KG1 (cell line): ENCODE measurements at places on chromosomes 11 and 22.
A peak's percentile ranks its signal among the peaks of the same experiment; 100 is the strongest.

DNA sequence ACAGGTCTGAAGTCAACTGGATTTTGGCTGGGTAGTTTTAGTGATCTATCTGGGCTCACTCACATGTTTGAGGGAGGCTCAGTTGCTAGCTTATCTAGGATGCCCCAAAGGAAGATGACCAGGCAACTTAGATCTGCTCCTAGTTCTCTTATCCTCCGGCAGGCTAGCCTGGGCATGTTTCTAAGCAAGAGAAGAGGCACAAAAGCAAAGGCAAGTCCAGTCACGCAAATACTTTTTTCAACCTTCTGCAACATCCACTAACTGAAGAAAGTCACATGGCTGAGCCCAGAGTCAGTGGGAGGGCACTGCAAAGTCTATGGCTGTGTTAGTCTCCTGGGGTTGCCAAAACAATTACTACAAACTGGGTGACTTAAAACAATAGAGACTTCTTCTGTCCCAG is 32.9 kb upstream of the FSHB start:
- DNase-seq: no peak

DNA sequence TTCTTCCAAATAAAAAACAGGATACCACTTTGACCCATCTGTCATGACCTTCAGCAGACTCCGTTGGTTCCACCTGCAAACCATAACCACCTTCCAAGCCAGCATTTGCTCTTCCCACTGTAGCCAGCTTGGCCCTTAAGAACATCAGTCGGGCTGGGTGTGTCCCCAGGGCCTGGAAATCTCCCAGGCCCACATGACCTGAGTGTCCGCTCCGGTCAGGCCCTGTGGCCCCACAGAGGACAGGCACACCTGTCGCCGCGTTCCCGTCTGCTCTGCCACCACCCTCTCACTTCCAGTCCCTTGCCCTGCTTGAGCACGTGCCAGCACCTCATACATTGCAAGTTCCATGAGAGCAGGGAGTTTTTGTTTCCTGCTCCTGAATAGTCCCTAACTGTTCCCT is 65.7 kb upstream of the PITPNB start:
- no peak for DNase-seq

- no peak for DNase-seq
Measured at GRCh38 chr22:25645964-25646363, 81.5 kb downstream of the GRK3 start.

DNA sequence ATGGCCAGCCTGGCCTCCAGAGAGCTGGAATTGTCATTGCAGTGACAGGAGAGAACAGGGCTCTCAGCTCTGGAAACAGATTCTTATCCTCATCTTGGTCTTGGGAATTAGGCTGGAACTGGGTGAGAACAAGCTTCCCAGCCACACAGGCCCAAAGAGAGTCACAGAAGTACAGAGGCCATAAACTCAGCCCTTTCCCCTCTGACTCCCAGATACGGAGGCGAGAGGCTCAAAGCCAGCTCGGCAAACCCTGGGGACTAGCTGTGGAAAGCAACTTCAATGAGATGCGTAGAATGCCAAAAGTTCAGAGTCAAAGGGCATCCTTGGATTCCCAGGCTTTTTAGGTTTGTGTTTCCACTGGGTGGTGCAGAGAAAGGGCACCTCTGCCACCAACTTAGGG is 14.3 kb upstream of the ABCC8 start:
- no peak for DNase-seq

- DNase-seq: no peak
Measured at GRCh38 chr22:19125011-19125410, 2.8 kb upstream of the DGCR2 start.

DNA sequence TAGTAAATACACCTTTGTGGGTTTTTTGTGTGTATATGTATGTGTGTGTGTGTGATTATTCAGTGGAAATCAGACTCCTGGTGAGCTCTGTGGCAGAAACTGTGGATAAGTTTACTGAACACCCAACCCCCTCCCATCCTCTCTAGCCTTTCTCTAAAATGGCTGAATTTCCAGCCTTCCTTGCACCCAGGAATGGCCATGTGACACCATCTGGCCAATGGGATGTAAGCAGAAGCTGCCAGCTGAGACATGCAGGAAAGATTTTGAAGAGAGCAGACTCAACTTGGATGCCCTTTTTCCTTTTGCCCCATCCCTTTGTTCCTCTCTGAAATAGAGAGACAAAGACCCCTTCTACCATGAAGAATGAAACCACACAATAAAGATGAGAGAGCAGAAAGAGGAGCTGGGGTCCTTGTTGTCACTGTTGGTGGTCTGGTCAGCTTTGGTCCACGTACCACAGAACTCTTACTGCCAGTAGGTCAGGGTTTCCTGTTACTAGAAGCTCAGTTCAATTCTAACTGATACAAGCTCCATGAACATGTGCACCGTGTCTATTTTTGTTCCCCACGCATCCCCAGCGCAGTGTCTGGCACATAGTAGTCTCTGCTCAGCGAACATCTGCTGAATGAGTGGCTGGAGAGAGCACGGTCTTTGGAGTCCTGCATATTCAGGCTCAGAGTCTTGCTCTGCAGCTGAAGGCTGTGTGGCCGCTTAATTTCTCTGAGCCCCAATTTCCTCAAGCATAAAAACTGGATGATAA is 57.5 kb downstream of the SEZ6L start:
- DNase-seq: no peak

DNA sequence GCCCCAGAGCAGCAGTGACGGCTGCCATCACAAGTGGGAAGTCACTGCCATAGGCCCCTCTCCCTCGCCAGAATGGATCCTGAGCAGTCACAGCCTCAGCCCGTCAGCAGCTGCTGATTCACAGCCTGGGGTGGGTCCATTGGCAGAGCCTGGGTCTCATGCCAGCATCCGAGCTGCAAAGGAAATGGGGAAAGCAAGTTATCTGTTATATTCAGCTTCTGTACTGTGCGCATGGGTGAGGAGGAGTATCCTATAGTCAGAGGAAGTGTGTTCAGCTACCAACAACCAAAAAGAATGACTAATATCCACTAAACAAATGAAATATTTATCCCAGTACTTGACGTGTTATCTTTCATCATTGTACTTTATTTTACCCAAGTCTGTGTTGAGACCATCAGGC is 119.7 kb downstream of the RCN1 start:
- DNase-seq: no peak

- DNase-seq: peak; percentile 34
Measured at GRCh38 chr11:19557720-19558140, 154.9 kb upstream of the NAV2 start.

GRCh38 chr22:22342697-22343580 is 98.4 kb downstream of the VPREB1 start:
- no peak for DNase-seq

GRCh38 chr11:95295382-95296149 is 64.6 kb upstream of the SESN3 start:
- DNase-seq: no peak

- DNase-seq: no peak
Measured at GRCh38 chr11:106821291-106821690, 197.0 kb downstream of the GUCY1A2 start.

DNA sequence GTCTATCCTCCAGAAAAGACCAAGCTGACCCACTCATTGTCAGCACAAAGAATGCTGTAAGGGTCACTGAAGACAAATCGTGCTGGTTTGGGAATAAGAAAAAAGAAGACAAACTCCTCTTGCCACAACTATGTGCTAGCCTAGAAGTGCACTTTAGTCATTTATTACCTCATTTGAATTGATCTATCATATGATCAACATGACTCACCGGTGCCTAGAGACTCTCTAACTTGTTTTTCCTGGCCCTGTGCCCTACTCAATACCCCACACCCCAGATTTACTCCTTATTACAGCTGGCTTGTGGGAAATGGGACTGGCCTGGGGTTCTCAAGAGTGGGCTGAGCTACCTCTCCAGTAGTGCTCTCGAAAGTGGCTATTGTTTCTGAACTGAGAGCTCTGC is 35.9 kb upstream of the HORMAD2 start:
- DNase-seq: no peak
